ENCODE measurements at places on chromosomes 7 and 10. TPM values are rescaled to one million over a fixed set of nuclear protein-coding genes. Genes with fewer than 3 reads are reported as not detected.

DNA sequence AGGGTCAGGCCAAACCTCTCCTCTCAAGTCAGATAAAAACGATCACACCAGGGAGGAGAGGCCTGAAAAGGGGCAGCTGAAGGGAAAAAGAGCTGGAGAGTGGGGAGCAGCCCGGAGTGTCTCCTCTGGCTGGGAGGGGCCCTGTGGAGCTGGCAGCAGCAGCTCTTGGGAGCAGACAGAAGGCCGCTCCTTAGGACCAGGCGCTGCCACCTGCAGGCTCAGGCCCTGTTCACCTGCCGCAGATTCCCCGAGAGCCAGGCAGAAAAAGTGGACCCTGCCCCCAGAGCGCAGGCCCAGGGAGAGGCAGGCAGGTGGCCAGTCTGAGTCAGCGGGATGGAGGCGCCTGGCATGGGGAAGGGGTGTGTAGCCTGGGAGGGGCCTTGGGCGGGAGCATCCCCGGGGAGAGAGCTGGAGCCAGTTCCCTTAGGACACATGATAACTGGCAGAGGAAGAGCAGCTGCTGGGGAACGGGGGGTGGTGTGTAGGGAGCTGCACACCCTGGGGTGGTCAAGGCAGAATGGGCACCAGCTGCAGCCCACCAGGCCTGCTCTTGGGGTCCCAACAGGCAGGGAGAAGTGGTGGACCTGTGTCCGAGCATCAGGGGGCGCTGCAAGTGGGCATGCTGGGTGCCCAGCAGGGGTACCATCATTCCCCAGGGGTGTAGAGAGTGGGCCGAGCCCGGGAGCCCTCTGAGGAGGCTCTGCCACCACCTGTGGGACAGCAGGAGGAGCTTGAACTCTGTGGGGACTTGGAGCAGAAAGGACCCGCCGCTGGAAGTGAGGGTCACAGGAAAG lies 177.2 kb upstream of the RHEB start:
- no peak for DNase-seq

GRCh38 chr7:98211221-98211675 lies at the start of gene BHLHA15:
Gene BHLHA15 (plus strand): TSS chr7:98211439. CDS start chr7:98212310, 871 bp downstream.
- DNase-seq: no peak

The CDNF gene
- 1.8 TPM for polyA plus RNA-seq

DNA sequence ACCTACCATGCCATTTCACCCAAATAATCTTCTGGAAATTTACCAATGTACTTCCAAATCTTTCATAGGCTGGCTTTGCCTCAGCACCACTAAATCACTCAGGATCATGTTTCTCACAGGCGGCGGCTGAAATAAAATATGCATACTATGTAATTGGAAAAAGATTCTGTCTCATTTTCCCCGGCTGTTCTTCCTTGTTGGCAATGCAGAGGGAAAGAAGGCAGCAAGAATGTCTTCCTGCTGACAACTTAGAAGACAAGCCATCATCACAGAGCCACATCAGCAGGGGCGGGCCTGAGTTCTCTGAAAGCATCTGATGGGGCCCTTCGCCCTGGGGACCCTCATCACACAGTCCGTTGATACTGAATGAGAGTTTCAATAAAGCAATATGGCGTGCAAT lies 39.2 kb upstream of the COL1A2 start:
- no peak for DNase-seq

DNA sequence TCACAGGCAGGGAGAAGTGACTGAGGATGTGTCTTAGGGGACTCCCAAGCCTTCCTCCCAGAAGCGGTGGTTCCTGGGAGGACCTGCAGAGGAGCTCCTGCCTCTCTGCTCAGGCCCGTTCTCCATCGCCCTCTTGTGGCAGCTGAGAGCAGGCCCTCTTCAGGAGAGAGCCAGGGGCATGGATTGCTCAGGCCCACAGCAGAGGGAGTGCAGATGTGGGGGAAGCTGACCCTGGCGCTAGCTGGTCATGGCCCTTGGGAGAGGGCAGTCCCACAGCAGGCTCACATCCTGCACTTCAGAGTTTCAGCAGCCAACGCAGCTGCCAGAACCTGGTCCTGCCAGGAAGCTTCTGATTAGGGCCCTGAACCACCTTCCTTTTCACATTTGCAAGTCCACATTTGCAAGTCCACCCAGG lies 94.8 kb upstream of the TARP start:
- peak; percentile 76 for DNase-seq

DNA sequence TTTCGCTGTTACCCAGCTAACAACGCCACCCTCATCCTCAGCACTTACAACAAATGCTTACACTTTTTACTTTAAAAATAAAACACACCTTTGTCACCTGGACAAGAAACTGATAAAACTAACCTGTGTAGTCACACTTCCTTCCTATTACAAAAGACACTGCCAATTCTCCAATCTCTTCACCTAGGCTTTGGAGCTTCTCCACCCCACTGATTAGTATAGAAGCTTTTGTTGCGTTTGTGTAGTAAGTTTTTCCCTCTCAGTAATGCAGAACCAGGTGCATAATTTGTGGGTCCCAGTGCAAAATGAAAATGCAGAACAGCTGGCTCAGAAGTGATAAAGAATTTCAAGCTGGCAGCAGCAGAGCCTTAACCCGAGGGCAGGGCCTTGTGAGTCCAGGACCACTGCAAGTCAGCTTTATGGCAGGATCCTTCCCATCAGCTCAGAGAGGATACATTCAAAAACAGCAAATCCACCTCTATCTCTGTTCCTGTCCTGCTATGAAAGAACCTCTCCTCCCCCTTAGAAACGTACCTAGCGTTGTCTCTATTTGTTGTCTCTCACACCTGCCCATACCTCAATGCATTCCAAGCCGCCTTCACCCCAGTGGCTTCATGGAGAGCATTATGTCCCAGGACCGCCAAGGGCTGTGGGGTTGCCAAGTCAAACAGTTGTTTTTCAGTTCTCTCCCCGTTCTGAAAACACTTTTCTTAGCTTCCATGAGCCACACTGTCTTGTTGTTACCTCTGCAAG lies 40.3 kb upstream of the EGFR start:
- no peak for DNase-seq

The AMPH gene
- polyA plus RNA-seq: not detected

- no peak for DNase-seq
Observed at GRCh38 chr10:110192552-110192951, 14.9 kb upstream of the MXI1 start.

The PILRA gene
- not detected for polyA plus RNA-seq

GRCh38 chr7:100765250-100765649 lies 31.9 kb downstream of the ZAN start:
- DNase-seq: no peak

DNA sequence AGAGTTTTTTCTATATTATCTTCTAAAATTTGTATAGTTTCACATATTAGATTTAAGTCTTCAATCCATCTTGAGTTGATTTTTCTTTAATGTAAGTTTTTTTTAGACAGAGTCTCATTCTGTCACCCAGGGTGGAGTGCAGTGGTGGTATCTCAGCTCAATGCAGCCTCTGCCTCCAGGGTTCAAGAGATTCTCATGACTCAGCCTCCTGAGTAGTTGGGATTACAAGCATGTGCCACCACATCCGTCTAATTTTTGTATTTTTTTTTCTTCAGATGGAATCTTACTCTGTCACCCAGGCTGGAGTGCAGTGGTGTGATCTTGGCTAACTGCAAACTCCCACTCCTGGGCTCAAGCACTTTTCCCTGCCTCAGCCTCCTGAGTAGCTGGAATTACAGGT lies 143.4 kb upstream of the ZNF92 start:
- DNase-seq: no peak

DNA sequence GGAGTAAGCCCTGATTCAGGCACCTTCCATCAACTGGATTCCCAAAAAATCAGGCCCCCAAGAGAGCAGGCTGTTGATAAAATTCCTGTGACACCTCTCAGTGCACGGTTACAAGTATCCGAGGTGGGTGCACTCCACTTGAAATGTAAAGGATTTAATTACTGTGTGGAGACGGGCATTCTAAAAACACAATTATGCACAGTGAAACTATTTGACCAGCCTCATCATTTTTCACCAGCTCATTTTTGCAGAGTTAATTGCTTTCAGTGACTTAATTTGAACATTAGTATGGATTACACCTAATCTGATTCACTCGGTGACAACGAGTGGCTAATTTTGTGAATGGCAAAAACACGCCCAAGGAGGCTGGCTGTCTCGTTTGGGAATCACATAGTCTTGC lies 2.3 kb downstream of the FOXL3 start:
- DNase-seq: no peak

DNA sequence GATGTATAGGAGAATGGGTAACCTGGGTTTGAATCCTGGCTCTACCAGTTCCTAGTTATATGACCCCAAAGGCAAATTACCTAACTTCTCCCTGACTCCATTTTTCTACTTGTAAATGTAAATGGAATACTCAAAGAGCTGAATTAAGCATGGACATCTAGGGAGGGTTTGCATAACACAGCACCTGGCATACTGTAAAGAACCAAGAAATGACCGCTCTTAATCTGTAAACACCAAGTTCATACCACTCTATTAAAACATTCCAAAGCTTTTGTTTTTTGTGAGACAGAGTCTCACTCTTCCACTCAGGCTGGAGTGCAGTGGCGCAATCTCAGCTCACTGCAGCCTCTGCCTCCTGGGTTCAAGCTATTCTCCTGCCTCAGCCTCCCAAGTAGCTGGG lies 19.6 kb downstream of the MPP7 start:
- DNase-seq: no peak

- no peak for DNase-seq
Observed at GRCh38 chr7:69645683-69646082, 47.4 kb downstream of the AUTS2 start.

- DNase-seq: peak; percentile 6
Observed at GRCh38 chr7:127629268-127629854, 11.4 kb upstream of the PAX4 start.

The KDM7A gene
- 4.4 TPM for polyA plus RNA-seq

The TRIM4 gene
- polyA plus RNA-seq: 28.8 TPM

The UTF1 gene
- polyA plus RNA-seq: not detected

DNA sequence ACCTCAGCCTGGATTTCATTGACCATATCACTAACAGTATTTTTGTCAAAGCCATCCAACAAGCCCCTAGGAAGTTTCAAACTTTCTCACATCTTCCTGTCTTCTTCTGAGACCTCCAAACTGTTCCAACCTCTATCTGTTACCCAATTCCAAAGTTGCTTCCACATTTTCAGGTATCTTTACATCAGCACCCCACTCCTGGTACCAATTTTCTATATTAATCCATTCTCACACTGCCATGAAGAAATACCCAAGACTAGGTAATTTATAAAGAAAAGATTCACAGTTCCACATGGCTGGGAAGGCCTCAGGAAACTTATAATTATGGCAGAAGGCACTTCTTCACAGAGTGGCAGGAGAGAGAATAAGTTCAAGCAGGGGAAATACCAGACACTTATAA lies 571.9 kb upstream of the PHF14 start:
- DNase-seq: no peak

The SLC16A12 gene
- not detected for polyA plus RNA-seq

DNA sequence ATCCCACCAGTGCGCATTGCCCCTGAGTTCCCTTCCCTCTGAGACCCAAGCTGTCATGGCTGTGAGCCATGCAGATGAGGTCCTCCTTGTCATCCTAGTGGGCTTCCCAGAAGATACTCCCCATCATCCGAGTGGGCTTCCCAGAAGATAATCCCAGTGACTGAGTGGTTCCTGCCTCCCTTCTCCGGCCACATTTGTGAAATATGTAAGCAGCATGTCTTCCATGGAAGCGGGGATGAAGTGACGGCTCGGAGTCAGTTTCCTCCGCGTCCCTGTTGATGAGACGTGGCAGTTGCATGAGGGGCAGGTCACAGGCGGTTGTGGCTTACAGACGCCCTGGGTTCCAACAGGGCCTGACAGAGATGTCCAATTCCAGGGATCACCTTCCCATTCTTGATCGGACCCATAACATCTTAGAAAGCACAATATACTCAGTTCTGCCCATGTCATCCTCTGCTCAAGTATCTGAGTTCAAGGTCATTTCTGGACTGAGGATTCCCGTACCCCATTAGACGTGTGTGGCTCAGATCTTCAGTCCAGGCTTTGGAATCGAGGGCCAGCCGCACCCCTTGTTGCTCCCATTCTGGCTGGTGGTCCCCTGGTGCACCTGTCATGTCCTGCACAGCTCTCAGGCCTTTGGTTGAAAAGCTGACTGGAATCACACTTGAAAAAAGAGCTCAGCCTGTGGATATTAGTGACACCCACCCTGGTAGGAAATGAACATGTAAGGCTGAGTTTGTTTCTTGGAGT lies 166.9 kb downstream of the PTPRN2 start:
- no peak for DNase-seq

DNA sequence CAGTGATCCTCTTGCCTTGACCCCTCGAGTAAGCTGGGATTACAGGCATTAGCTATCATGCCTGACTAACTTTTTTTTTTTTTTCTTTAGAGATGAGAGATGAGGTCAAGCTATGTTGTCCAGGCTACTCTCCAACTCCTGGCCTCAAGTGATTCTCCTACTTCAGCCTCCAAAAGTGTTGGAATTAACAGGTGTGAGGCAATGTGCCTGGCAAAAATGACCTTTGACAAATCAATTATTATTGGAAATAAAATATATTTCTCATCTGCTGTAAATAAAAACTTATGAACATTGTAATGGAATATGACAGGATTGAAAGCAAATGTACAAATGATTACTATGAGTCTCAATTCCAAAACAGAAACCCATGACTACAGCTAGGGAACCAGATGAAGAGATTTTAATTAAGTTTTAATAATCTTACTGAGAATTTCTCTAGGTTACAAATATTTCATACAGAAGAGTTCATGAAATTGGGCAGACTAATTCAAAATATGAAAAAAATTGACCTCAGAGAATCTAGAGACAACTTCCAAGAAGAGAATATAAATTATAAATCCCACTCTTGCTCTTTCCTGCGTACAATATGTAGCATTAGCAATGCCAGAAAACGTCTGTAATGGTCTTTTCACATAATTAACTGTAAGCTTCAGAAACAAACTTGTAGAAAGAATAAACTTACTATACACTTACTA lies 414.7 kb downstream of the DGKB start:
- DNase-seq: no peak

The PCGF6 gene
- 6.4 TPM for polyA plus RNA-seq

Measured in CD4-positive, alpha-beta memory T cell (primary cell).